ENCODE measurements at places on chromosomes 2 and 18. TPM values are rescaled to one million over a fixed set of nuclear protein-coding genes. Genes with fewer than 3 reads are reported as not detected.

The MIB1 gene
- total RNA-seq, result 28.4 TPM

The AQP12B gene
- total RNA-seq, result not detected

The THADA gene
- 30.2 TPM for total RNA-seq

The SLC16A14 gene
- 2.1 TPM for total RNA-seq

The MERTK gene
- total RNA-seq, result 0.57 TPM

The LOXHD1 gene
- total RNA-seq, result not detected

The SLC4A1AP gene
- total RNA-seq, result 51.6 TPM

The IL1B gene
- 13.5 TPM for total RNA-seq

The CROCC2 gene
- not detected for total RNA-seq

The L3MBTL4 gene
- total RNA-seq, result 2.8 TPM

The PSMA8 gene
- not detected for total RNA-seq

The CYP20A1 gene
- total RNA-seq, result 29.8 TPM

The SEPTIN10 gene
- 56.0 TPM for total RNA-seq

The OSBPL1A gene
- total RNA-seq, result 13.5 TPM

The CRIM1 gene
- 81.5 TPM for total RNA-seq

The MC4R gene
- not detected for total RNA-seq

The IL36A gene
- not detected for total RNA-seq

The ERICH2 gene
- total RNA-seq, result not detected

The DCDC2C gene
- not detected for total RNA-seq

The DES gene
- 0.77 TPM for total RNA-seq

The SCN7A gene
- not detected for total RNA-seq

The SERPINB4 gene
- not detected for total RNA-seq

The HS6ST1 gene
- total RNA-seq, result 10.3 TPM

The TDRD15 gene
- total RNA-seq, result 6.7 TPM

The CPLX4 gene
- not detected for total RNA-seq

The SLC23A3 gene
- total RNA-seq, result 0.86 TPM

The INSIG2 gene
- 20.5 TPM for total RNA-seq

The FARSB gene
- 38.8 TPM for total RNA-seq

The HOXD4 gene
- 2.5 TPM for total RNA-seq

The SERPINB11 gene
- not detected for total RNA-seq

The TCF23 gene
- not detected for total RNA-seq

The WDR54 gene
- 62.2 TPM for total RNA-seq

The FAM210A gene
- total RNA-seq, result 14.5 TPM

The EIPR1 gene
- 80.3 TPM for total RNA-seq

The KIAA2012 gene
- total RNA-seq, result not detected

The HOXD10 gene
- total RNA-seq, result 18.6 TPM

The KATNAL2 gene
- total RNA-seq, result 3.7 TPM

The EGR4 gene
- total RNA-seq, result not detected

The MTLN gene
- total RNA-seq, result 108 TPM

The FAP gene
- 6.9 TPM for total RNA-seq

The OTOS gene
- 0.34 TPM for total RNA-seq

The ANKRD30B gene
- total RNA-seq, result not detected

The CYP26B1 gene
- total RNA-seq, result 1.9 TPM

The SCYGR4 gene
- total RNA-seq, result not detected

The ZNF385B gene
- not detected for total RNA-seq

The DSC1 gene
- not detected for total RNA-seq

The NAT8 gene
- total RNA-seq, result not detected

The UGT1A3 gene
- not detected for total RNA-seq

The LINC00305 gene
- not detected for total RNA-seq

The SRBD1 gene
- 41.3 TPM for total RNA-seq
